GM18507 (cell line): ENCODE measurements at places on chromosomes 11 and 22.

GRCh38 chr22:45344334-45344733 lies 34.6 kb downstream of the FAM118A start:
- no peak for DNase-seq

DNA sequence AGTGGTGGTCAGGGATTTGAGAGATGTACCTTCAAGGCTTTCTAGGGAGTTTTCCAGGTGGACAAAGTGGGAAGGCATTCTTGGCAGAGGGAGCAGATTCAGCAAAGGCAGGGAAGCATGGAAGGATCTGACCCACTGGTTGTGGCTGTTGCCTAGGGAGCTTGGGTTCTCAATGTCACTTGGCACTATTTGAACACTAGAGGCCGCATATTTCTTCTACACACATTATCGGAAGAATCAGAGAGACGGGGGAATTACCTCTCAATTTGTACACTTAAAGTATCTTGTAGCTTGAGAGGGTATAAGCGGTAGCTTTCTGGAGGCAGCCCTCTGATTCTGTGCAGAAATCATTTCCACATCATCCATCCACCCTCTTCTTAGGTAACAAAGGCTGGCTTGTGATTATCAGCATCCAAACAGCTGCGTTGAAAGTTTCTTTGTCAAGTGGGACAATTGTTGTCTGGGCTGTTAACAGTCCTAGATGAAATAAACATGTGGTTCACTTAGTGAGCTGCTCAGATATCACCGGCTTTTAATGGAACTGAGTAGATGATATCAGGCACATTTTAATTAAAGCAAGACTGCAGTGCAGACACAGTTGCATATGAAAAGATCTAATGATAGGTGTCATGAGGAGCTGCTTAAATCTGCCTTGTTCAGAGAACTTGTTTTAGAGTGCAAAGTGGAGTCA lies 2.6 kb downstream of the NELL1 start:
- no peak for DNase-seq

- no peak for DNase-seq
These were observed 7.8 kb upstream of the KDM2A start for GRCh38 chr11:67111261-67111660.

GRCh38 chr11:36354221-36355003 lies 58.3 kb downstream of the PRR5L start:
- no peak for DNase-seq

- no peak for DNase-seq
These were observed 7.9 kb downstream of the CTR9 start for GRCh38 chr11:10758957-10759356.

DNA sequence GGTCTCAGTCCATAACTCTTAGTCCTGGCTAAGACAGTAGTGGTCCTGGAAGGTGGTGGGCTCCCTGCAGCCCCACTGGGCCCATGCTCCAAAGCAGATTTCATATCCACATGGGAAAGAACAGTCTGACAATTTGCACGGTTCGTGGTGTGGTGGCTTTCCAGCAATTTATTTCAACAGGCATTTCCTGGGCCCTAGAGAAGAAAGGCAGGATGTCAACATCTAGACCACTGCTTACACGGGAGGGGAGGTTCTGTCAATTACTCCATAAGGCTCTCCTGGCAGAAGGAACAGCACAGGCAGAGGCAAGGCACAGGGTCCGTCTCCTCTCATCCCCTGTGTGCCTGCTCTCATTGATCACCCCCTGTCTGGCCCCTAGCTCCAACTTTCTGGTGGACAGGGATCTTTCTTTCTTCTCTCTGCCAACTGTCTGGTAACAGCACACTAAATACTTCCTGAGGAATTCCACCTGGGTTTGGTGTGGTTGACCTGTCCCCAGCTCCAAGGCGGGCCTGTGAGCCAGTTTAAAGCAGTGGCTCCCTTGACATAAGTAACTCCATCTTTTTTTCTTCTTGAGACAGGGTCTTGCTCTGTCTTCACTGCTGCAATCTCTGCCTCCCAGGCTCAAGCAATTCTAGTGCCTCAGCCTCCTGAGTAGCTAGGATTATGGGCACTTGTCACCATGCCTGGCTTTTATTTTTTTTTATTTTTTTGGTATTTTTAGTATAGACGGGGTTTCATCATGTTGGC lies 5.1 kb upstream of the A4GALT start:
- DNase-seq: no peak

DNA sequence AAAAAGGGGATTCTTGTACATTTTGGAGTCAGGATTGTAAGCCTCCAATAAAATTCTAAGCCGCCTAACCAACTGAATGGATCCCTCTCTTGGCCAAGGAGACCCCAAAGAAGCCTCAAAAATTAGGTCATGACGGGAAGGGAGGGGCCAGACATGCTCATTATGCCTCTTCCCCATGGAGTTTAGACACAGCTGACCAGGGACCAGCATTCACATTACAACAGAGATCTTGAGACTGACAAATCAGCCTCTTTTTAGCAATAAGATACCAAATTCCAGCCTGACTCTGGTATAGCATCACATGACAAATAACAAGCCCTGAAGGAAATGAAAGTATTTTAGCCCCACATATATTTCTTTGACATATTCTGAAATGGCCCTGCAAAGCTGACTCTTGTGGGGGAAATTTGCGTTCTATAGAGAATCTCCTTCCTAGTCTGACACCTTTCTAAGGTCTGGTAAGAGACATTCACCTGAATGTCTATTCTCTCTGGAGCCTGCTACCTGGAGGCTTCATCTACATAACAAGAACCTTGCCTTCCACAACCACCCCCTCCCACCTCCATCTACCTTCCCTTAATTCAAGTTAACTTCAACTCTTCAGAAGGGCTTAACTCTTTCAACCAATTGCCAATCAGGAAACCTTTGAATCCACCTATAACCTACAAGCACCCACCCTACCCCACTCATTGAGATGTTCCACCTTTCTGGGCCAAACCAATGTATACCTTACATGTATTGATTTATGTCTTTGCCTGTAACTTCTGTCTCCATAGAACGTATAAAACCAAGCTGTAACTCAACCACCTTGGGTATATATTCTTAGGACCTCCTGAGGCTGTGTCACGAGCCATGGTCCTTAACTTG lies 10.3 kb downstream of the GAL start:
- no peak for DNase-seq

GRCh38 chr11:46141597-46141996 lies 20.3 kb upstream of the PHF21A start:
- no peak for DNase-seq

- no peak for DNase-seq
These were observed 6.7 kb downstream of the DSCAML1 start for GRCh38 chr11:117790279-117790678.

DNA sequence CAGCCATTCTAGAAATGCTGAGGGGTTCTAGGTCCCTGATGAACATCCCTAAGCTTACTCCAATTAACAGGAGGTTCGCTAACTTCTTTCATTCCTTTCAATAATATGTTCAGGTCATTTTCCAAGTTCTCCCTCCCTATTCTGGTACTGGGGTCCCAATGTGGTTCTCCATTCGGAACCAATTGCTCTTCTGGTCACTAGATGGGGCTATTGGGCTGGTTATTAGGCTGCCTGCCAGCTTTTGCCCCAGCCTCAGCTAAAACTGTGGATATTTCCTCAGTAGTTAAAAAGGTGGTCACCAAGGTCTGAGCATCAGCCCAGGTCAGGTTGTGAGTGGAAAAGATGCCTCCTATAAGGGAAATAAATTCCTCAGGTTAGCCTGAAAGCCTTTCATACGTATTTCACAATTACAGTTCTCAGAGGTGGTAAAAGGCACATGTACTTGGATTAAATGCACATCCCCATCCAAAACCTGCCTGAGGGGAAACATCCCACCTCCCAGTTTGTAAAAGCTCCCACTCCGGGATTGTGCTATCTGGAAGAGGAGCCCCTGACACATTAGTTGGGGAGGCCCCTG lies 161.1 kb upstream of the CCDC179 start:
- peak; percentile 22 for DNase-seq

- DNase-seq: no peak
These were observed 13.6 kb upstream of the TMEM216 start for GRCh38 chr11:61378713-61379313.

DNA sequence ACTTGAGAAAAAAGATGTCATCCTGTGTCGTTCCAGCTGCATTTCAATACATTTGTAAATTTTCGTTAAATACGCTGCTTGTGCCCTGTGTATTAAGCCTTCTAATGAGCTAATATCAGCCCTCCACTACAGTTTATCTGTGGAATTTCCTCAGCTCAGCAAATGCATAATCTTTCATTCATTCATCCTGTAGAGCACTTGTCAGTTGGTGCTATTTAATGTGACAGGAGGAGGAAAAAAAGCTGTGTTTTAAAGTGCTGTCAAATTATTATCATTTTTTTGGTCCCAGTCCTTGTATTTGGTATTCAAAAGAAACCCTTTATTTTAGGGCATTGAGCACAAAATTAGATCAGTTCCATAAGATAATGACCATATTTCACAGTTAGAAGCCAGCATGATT lies 184.7 kb downstream of the FAT3 start:
- DNase-seq: no peak

- no peak for DNase-seq
These were observed 22.3 kb upstream of the PPP2R1B start for GRCh38 chr11:111788464-111788863.

DNA sequence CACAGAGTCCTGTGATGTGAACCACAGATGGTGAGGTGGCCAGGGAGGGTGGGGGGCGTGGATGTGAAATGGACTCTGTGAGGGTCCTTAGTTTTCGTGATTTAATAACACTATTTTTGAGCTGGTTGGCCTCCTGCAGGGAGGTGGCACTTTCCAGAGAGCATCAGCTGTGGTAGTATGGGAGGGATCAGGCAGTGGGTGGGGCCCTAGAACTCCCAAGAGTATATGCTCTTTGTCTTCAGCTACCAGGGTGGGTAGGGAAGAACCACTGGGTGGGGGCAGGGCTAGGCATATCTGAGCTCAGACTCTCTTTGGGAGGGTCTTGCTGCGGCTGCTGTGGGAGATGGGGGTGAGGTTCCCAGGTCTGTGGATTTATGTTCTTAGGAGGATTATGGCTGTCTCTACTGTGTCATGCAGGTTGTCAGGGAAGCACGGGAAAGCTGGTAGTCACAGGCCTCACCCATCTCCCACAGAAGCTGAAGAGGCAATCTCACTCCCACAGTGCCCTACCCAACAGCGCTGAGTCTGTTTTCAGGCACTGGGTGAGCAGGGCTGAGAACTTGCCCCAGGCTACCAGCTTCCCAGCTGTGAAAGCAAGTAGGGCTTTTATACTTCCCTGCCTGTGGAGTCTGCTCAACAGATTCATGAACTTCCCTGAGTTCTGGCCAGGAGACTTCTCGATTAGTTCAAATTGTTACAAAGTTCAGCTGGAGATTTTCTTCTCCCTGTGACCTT lies 47.9 kb upstream of the SNX19 start:
- DNase-seq: no peak

DNA sequence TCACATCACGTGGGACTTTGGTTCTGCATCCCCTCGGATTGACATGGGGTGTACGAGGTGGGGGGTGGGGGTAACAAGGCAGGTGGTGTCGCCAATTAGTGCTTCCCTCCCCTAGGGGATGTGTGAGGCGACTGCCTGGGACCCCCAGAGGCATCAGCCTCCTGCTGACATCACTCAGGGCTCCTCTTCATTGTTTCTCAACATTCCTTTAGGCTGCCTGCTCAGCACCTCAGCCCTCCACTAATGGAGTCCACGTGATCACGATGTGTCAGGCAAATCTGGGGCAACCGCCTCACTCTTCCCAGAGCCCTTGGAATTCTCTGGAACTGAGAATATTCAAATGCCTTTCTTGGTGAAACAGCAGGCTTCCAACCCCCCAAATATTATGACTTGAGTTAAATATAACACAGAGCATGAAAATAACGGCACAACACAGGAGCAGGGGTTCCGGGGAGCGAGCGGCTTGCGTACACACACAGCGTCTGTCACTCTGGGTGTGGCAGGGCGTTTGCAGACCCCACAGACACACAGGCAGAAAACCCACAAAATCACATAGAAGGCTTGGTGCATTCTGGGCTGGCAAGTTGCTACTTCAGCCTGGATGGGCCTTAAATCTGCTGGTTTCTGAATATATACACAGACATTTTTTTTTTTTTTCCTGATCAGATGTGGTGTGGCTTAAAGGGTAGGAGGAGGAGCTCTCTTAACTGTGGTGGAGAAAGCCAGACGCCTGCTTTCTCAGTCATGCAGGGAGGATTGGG lies 170.1 kb upstream of the CADM1 start:
- DNase-seq: no peak

DNA sequence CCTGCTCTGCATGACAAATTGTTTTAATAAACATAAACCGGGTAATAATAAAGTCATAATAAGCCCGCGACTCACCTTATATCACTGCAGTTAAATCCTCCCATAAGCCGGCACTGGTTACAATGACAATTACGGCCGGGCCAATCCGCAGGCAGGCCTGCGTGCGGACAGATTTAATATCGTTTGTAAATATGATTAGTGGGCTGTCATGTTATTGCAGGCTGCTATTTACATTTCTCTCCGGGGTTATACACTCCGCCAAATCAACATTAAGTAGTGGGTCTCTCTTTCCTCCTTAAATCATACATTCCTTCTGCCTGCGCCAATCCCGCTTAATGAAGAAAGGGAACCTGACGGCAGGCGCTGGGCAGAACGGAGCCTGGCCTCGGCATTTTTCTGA lies 51.8 kb upstream of the LMO1 start:
- no peak for DNase-seq

DNA sequence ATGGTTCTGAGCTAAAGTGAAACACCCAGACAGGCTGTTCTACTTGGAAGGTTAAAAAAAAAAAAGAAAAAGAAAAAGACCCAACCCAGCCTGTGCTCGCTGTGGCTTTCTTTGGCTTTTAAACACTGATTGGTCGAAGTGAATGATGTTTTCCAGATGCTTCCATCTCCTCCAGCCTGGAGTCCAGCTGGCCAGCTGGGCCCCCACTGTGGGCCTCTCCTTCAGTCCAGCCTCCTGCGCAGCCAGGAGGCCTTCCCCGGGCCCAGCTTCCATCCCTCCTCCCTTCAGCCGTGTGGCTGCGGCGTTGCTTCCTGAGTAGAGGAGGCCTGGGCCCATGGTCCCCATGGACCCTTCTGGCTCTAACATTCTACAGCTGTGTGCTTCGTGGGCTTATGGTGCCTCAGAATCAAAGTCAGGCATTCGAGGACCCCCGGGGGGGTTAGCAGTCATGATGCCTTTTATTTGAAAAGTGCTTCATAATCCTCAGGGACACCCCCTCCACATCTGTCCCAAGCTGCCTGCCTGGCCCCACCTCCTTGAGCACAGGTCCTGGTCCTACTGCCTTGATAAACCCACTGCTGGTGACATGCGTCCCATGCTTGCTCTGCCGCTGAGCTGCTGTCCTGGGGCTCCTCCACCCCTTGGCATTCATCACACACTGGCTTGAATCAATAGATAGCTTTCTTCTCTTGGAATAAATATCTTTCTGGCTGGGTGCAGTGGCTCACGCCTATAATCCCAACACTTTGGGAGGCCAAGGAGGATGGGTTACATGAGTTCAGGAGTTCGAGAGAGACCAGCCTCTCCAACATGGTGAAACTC lies 42.2 kb upstream of the FBLN1 start:
- no peak for DNase-seq

GRCh38 chr22:46029574-46030200 lies 52.7 kb upstream of the WNT7B start:
- DNase-seq: no peak
